Neural crest cell (in vitro differentiated cells): ENCODE measurements at places on chromosomes 12 and 14.

DNA sequence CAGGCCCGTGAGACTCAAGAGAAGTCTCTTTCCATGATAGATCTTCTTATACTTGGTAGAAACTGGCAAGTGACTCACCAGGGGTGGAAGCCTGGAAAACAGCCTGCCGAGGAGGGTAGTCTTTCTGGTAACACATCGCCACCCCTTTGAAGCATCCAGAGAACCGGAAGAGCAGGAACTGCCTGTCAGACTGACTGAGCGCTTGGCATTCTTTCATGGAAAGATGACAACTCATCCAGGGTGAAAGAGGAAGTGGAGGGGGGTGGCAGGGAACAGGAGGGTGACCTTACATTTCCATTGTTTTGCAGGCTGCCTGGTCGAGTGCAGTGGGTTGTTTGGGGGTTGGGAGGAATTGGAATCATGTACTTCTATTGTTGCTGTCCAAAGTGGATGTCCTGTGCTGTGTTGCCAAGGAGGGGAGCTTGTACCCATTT lies 34.5 kb downstream of the PRKCH start:
- no peak for DNase-seq

- DNase-seq: no peak
Measured at GRCh38 chr14:69137843-69138535, 14.9 kb downstream of the DCAF5 start.

DNA sequence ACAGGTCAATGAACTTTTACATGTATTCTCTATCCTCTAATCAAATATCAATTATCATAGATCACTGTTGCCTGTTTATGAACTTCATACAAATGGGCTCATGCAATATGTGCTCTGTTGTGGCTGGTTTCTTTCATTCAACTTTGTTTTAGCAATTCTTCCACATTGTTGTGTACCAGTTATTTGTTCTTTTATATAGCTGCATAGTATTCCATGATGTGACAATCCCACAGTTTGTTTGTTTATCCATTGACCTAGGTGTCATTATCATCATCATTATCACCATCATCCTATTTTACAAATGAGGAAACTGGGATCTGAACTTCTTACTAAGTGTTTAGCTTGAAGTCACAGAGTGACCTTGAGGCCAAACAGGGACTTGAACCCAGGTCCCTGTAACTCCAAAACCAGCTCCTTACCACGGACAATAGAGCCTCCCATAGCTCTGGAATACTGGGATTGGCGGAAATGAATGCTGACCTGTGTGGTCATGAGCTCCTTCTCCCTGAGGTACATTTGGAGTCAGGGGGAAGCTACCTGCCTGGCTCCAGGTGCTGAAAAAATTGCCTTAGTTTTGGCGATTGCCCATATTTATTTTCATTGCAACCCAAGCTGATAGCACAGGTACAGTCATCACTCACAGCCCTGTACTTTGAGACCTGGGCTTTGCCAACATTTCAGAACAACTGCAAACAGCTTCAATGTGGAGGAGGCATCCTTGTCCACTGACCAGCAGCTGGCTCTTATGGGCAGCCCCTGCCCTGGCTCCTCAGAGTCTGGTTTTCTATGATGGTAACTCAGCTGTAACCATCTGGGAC lies 9.2 kb downstream of the ZFP36L1 start:
- DNase-seq: no peak

- DNase-seq: no peak
Measured at GRCh38 chr14:60931218-60931617, 49.7 kb downstream of the TRMT5 start.

- no peak for DNase-seq
Measured at GRCh38 chr14:63555572-63555971, 12.4 kb upstream of the PPP2R5E start.

DNA sequence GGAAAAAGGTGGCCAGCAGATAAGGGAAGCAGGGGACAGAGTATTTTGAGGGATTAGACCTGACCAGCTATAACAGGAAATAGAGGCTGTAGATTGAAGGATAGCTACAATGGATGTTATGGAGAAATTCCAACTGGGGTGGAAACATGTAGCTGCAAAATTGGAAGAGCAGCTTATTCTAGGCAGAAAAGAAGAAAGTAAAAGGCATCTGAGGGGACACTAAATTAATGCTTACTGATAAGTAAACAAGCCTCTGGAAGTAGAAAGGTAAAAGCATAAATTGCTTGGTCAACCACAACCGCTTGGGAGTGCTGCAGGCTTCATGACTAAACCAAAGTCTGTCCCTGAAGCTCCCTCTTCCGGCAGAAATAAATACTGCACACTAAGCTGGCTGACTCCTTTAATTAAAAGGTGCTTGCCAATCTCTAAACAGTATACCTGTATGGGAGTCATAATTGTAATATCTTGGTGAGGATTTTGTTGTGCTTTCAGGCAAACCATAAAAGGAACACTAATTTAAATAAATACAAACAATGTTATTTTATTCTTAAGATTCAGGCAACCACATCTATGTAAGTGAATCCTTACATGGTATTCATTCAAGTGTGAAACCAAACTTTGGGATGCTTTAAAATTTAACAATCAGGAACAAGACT lies 7.7 kb downstream of the UBC start:
- DNase-seq: peak; percentile 94

- no peak for DNase-seq
Measured at GRCh38 chr14:44897845-44898151, 63.9 kb downstream of the KLHL28 start.

- no peak for DNase-seq
Measured at GRCh38 chr14:77825895-77826519, 26.1 kb downstream of the ADCK1 start.

DNA sequence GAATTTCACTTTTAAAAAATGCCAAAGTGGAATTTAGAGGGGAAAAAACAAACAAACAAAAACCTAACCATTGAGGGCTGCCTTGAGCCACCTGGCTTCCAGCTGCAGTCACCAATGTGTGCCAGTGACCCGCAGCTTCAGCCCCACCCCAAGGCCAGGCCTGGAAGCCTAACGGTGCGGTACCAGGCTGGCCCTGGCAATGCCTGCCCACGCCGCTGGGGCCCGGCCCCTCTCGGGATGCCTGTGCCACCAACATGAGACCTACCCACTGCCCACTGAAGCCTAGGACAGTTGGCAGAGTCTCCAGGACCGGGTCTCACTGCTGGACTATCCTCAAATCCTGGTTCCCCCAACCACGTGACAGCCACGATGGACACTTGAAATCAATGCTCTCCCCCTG lies 96.6 kb downstream of the NCOR2 start:
- no peak for DNase-seq

DNA sequence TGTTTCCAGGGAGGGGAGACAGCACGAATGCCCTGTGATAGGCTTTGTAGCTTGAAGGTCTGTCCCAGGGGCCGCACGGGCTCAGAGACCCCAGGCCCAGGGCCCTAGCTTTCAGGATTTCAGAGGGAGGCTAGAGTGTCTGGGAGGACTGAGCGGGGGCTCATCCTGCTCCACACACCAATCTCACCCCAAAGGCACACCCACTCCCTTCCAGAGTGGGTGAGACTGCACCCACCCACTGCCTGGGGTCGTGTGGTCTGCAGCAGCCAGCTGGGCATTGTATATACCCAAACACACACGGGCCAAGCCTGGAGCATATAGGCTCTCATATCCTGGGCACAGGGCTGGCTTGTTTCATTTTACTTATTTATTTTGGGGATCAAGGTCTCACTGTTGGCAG lies 5.8 kb upstream of the SLC25A47 start:
- DNase-seq: no peak

DNA sequence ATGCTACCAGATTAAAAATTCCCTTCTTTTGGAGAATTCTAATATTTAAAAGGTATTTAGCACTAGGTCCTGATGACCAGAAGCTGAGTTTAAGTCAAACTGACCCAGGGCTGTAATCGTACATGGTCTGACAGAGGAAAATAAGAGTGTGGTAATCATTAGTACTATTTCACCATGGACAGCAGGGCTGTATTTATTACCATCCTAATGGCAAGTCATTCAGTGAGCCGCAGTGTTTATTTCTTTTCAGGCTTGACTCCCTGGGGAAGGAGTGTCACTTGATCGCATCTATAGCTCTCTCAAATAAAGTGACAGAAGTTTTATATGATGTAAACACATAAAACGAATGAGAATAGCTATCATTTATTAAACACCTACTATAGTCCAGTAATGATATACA lies 261.8 kb downstream of the BTG1 start:
- DNase-seq: no peak

GRCh38 chr14:100721568-100721967 lies 5.1 kb upstream of the DLK1 start:
- DNase-seq: no peak

- no peak for DNase-seq
Measured at GRCh38 chr14:101361044-101361443, 200.3 kb upstream of the DIO3 start.

DNA sequence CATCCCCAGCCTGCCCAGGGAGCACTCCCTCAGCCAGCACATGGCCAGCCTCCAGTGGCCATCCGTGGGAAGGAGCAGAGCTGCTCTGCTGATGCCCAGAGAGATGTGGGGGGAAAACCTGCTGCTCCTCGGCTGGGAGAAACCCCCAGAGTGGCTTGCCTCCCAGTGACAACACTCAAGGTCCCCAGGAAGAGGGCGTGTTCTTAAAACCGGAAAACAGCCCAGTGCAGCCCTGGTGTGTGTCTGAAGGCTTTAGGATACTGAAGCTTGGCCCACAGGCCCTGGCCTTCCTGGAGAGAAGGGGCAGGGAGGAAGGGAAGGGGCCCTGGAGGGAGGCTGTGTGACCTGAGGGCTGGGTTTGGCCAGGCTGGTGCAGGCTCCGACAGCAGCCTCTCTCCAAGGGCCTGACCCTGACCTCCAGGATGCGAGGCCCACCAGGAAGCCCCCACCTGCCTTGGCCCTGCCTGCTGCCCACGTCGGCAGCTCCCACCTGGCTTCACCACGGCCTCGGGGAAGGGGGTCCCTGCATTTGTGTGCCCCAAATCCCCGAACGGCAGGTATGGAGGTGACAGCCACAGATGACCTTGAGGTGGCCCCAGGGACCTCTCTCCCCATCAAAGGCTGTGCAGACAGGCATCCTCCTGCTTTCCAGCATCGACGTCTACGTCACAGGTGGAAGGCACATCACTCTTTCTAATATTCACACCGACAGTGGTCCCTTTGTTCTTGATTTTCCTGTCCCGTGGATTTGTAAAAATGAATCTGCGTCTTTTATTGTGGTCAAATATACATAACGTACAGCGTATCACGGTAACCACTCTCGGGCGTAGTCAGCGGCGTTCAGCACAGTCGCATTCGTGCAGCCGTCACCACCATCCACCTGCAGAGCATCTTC lies 190.0 kb upstream of the C14orf180 start:
- DNase-seq: no peak

DNA sequence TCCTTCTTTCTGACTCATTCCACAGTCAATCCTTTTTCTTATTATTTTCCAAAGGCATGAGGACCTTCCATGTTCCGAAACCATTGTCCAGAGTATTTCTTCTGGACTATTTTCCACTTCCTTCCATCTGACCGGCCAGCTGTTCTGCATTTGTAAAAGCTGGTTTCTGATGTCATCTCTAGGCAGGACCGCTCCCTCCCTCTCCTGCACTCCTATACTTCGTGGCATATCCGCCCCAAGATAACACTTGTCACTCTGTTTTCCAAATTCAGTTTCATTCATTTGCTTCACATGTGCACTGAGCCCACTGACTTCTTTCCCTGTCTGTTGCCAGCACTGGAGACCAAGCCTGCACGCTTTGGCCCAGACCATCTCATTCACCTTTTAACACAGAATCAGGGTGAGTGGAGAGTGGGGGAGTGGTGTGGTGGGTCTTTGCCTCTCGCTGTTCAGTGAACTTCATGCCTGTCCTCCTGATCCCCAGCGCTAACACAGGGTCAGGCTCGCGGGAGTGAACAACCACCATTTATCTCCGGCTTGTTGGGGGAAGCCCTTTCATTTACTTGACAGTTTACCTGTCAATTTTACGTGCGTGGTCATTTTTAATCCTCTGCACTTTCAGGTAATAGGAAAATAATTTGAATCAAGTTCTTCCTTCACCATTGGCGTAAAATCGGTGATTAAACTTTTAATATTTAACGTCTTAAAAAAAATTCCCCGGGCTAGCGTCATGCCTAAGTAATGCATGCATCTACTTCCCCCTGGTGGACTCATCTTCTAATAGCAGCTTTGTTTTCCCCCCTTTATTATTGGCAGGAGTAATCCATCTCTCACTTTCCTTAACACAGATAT lies 52.5 kb downstream of the C12orf75 start:
- peak; percentile 14 for DNase-seq

- DNase-seq: no peak
Measured at GRCh38 chr12:43206396-43206795, 345.6 kb downstream of the ADAMTS20 start.

- DNase-seq: no peak
Measured at GRCh38 chr12:257521-258321, 4.9 kb downstream of the SLC6A13 start.

- DNase-seq: no peak
Measured at GRCh38 chr14:99164712-99165111, 107.3 kb downstream of the BCL11B start.

DNA sequence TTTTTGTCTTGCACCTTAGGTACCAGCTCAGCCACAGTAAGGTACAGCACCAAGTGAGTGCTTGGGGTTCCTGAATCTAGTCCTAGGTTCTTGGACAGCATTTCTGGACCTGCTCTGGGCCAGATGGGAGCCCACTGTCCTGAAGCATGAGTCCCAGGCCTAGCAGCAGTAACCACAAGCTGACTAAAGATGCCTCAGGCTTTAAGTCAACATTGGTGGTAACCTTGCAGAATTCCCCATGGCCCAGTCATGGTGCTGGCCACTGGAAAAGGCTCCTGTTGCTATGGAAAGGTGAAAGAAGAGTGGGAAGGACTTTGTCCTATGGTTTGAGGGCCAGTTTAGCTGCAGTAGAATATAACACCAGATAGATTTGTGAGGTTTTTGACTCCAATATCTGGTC lies 86.9 kb upstream of the CLEC14A start:
- DNase-seq: no peak

DNA sequence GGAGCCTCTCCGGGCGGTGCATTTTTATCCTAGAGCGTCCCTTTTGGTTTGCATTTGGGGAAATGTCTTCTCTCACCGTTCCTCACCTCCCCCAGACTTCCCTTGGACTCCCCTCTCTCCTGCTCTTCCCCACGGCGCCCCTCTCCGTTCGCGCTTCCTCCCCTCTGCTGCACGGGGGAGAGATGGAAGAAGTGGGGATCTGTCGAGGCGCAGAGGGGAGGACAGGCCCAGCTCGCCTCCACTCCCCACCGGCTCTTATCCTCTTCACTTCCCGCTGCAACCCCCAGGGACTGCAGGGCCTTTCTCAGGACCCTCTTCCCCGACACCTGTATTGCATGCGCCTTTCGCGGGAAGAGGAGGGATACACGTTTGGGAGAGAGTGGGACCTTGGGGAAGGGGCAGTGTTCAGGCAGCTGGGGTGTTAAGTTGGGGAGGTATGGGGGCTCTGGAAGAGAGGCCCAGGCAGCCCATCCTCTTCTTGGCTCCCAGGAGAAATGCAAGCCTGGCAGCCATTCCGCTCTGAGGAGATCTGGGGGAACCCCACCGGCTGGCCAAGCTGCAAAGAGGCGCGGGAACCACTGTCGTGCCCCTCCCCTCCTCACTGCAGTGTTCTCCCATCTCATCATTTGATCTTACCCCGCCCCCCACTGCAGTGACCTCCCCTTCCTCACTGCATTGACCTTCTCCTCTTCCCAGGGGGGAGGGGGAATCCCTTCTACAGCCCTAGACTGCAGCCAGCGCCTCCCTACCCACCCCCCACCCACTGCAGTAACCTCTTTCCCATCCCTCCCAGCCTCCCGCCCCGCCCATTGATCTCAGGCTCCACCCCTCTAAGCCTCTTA lies 788 bp downstream of the ENO2 start:
- DNase-seq: no peak

GRCh38 chr12:59517522-59517921 lies 78.3 kb upstream of the SLC16A7 start:
- DNase-seq: no peak

- DNase-seq: no peak
Measured at GRCh38 chr14:95939335-95939734, 62.7 kb downstream of the TUNAR start.
